ENCODE measurements at places on chromosomes 1 and 21.

- no peak for DNase-seq
Measured at GRCh38 chr1:212482006-212482636, 49.4 kb downstream of the NENF start.

- no peak for DNase-seq
Measured at GRCh38 chr1:183638649-183639387, 3.2 kb upstream of the ARPC5 start.

GRCh38 chr1:204417074-204417997, 5.7 kb upstream of the PPP1R15B start:
- peak; percentile 94 for DNase-seq

DNA sequence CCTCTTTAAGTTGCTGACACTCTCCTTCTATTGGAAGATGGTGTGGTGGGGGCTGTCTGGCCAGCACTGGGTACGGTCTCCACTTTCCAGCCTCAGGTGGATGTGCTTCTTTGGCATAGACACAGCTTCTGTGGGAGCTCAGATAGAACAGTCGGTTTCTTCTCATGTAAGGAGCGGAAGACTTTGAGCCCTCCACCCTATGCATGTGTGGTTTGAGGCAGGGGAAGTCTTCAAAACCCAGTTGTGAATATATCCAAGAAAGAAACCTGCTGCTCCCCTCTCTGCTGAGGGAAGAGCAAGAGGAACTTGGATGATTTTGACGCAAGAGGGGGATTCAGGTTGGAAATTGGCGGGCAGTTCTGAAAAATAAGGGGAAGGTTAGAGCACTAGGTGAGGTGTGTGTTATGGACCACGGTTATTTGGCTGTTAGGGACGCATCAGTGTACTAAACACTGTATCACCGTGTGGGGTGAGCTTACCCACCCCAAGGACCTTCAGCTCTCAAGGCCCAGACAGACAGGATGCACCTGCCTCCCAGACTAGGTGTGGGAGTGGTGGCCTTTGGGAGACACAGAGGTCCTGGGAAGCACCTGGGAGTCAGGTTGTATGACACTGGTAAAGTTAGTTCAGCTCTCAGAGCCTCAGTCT, 36.2 kb downstream of the IL6R start:
- DNase-seq, result no peak

- DNase-seq, result no peak
Measured at GRCh38 chr21:38824124-38824822, 18.5 kb downstream of the ETS2 start.

GRCh38 chr1:220410611-220411010, 117.3 kb upstream of the MARK1 start:
- no peak for DNase-seq

DNA sequence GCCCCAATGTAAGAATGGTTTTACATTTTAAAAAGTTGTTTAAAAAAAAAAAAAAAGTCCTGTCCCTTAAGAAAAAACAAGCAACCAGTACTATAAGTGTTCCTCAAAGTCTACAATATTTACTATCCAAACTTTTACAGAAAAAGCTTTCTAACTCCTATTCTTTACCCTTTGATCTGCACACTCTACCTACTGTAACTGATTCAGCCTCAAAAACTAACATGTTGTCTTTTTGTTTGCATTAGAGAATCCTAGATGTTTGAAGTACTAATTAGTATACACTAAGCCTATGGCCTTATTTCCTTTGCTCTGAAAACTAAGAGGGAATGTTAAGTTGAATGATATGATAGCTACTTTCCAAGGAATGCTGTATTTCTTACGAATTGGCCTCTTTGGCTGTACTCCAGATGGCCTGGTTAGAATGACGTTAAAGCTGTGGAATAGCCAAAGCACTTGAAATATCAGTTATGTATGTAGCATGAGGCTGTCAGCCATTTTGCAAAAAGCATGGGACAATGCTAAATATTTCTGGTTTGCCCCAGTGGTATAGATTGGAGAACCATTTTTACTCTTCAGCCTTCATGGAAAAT, 234.8 kb downstream of the GPR52 start:
- DNase-seq, result peak; percentile 58

DNA sequence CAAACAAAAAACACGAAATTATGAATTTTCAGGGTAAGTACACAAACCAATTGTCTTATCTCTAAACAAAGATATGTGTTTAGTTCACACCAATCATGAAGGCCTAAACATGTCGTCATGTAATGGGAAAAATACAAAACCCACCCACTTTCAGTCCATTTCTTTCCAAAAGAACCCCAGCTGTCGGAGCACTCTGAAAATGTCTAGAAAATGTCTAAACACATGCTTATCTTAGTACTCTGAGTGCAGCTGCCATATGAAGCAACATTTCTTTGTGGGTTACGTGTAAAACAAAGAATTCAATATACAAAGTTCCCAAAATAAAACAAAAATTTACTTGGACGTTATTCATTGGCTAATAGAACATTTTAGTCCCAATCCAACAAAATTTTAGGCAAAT, 22.7 kb downstream of the SERBP1 start:
- DNase-seq, result no peak

DNA sequence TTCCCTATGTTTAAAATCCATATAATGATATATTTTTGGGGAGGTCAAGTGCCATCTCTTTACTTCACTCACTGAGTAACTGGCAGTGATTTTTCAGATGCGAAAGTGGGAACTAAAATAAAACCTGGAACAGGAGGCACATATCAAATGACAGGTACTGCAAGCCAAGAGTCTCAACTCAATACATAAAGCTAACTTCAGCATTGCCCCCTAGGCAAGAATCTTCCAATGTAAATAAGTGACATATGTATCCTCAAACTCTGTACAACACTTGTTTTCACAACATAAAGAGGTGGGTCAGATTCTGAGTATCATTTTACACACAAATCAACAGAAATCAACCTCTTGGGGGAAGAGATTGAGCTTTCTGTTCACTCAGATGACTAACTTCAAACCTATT, 18.1 kb downstream of the DCAF8 start:
- no peak for DNase-seq

- DNase-seq, result no peak
Measured at GRCh38 chr1:234670967-234671626, 61.1 kb upstream of the IRF2BP2 start.

DNA sequence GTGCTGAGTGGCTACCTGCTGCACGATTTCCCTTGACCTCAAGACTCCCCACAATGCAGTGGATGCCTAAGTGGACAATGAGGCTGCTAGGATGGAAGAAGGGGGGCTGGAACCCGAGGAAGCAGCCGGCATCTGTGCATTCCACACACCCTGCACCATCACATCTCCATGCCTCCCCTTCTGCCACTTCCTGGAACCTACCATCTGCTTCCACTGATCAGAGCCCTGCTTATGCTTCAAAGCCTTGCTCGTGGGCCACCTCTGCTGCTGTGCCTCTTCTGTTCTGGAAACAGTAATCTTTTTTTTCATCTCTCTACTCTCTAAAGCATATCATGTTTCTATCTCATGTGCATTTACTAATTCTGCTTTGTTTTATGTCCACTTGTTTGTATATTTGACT, 66.2 kb upstream of the WDR26 start:
- DNase-seq, result no peak

DNA sequence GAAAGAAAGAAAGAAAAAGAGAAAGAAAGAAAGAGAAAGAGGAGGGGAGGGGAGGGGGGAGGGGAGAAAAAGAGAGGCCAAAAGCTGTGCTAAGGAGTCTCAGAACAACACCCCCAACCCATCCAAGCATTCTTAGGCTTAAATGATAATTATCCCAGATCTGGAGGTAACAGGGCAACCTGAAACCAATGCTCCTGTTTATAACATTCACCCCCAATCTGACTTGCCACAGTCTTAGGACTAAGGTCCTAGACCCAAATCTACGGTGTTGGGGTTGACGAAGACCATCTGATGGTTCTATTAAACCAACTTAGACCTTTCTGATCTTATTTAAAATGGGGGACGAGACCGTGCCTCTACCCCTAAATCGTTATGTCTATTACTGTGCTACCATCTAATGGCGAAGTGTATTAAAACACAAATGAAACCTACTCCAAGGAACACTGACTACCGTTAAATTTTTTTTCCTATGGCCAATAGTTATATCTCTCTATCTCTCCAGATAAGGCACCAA, 119.3 kb upstream of the CDC42BPA start:
- DNase-seq, result peak; percentile 45

DNA sequence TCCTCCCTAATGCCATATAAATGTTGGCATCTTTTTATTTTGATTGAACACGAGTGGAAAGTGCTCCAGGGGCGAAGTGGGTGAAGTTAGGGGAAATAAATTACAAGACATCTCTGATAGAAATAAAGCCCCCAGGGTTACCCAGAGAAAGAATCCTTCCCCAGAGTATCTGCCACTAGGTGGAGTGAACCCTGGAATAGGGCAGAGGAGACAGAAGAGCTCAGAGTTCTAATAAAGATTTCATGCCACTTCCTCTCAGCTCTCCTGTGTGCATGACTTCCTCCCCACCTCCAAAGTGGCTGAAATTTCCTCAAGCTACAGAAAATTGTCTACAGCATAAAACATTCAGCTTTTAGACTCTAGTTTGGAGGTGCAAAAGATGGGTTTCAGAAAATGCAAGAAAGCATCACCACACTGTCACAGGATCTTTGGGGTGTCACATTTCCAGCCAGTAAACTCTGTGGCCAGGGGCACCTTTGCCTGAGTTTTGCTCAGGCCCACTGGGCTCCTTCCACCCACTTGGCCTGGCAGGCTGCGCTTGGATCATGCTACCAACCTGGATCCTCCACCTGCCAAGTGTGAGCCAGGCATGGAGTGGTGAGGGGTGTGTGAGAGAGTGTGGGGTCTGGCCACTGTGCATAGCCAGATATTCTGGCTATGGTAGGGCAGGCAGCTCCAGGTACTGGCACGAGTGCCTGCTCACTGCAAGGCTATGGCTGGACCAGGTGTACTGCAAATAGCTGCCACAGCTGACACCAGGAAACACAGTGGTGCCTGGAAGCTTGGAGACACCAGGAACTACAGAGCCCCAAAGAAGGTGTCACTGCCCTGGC, 208.8 kb upstream of the USP25 start:
- no peak for DNase-seq

- no peak for DNase-seq
Measured at GRCh38 chr21:25640943-25641292, 1.9 kb downstream of the JAM2 start.

DNA sequence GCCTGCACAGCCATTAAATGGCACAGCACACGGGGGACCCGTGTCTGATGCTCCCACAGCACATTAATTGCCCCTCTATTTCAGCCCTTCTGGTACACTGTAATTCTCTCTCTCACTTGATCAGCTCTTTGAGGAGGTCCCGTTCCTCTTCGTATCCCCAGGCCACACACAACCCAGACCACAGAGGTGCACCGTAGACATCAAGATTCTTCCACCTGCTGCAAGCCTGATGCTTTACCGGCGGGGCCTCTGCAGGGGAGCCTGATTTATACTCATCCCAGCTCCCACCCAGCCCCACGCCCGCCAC, 759 bp downstream of the SMYD3 start:
- no peak for DNase-seq

- no peak for DNase-seq
Measured at GRCh38 chr1:205287767-205288559, 33.6 kb downstream of the NUAK2 start.

DNA sequence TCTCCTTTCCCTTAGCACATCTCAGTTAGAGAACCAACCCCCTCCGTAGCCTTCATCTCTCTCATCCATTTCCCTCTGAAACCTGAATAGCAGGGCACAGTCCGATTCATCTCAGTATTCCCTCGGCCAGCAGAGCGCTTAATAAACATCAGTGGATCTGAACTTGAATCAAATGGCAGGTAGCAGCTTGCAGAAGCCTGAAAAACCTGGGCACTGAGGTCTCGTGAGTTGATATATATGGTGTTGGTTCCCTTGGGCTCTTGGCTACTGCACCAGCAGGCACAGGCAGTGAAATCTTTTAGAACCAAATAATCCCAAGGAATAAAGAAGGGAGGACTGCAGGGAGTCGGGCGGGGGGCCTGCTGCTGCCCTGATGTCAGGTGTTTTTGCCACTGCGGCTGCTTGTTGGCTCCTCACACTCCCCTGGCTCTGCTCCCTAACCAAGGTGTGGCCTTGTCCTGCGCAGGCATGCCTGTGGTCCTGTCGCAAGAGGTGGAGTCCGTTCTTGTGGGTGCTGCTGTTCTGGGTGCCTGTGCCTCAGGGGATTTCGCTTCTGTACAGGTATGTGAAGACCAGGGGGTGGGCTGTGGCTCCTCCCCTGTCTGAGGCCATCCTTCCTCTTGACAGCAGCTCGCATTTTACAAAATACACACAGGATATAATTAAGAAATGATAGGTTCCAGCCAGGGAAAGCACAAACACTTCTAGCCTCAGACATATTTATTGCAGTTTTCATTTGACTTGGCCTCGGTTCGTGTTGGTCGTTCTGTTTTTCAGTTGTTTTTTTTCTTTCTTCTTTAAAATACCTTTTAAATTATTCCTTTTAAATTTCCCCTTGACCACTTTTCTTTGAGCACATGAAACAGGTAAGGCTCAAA, 140.9 kb upstream of the HOOK1 start:
- DNase-seq, result no peak

- DNase-seq, result no peak
Measured at GRCh38 chr1:218643926-218644325, 298.8 kb downstream of the TGFB2 start.

DNA sequence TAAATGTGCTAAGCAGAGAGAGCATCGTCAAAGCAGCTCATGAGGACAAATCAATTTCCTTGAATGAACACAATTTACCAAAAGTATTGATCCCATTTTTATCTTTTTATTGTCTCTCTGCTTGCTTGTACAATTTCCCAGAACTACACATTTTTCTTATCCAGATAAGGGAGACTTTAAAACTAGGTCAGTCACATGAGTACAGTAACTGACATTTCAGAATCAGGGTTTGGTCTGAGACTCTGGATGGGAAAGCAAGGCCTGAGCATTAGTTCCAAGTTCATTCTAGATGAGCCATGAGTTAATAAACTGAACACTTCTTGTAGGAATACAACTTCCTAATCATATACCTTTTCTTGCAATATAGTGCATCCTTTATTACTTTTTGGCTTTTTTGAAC, 11.5 kb upstream of the DENND2D start:
- DNase-seq, result no peak

GRCh38 chr1:18319099-18319498, 161.6 kb upstream of the KLHDC7A start:
- no peak for DNase-seq

DNA sequence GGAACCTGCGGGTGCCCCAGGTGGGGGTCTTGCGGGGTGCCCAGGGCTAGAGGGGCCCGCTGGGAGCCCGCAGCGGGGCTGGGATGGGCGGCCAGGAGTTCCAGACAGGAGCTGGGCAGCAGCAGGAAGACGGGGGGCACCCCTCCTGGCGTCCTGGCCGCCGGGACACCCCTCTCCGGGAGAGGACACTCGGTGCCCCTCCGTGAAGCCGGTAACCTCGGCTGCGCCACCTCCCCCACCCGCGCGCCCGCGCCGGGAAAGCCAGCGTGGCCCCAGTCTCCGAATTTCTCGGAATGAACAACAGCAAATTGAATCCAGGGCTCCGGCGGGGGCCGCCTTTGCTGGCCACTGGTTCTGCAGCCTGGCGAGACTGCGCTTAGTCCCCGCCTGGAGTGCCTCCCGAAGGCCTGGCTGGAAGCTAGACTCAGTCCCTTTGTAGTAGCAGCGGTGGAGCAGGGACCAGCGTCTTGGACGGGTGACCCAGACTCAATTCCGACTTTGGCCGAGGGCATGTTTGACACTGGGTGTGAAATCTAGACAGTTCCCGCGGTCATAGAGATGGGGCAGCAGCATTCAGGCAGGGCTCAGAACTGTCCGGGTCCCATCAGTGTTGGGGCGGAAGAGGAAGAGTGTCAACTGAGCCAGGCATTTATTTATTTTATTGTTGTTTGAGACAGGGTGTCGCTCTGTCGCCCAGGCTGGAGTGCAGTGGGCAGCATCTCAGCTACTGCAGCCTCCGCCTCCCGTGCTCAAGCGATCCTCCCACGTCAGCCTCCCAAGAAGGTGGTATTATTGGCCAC, 773 bp downstream of the IFNGR2 start:
- no peak for DNase-seq
